ENCODE measurements at places on chromosomes 5 and 9.

DNA sequence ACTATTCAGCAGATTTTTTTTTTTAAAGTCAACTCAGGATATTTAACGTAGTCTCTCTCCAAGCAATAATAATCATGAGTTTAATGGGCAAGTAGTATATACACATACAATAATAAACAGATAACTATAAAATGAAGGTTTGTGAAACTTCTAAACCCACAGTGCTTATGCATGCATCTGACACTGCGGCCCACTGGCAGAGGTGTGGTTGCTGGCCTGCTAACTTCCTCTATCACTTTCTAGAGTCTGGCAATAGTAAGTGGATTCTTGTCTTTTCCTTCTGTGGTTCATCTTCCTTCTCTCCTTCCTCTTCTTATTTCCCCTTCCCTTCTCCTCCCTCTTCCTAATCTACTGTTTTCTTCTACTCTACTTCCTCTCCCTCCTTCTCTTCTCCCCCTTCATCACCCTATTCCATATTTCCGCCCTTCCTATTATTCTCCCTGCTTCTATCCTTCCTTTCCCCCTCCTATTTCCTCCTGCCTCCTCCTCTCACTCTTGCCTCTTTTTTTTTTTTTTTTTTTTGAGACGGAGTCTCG is 18.6 kb upstream of the AGXT2 start:
- DNase-seq: no peak

DNA sequence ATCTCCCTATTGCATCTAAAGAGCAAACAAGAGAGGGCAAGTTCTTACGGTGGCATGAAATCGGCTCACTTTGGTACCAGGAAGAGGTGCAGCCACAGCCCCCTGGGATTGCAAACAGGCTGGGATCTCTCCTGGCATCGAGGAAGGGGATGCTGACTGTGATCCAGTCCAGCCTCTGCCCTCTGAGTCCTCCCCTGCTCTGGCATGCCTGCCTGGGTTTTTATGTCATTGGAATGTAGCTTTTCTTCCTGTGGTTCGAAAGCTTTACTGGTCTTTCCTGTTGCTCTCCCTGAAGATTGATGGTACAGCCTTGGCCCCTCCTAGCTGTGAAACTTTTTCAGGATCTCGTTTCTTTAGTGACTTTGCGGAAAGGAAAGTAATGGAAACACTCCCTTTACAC is 6.6 kb downstream of the SLC46A2 start:
- DNase-seq: peak; percentile 60

- DNase-seq: no peak
Measured at GRCh38 chr9:121939643-121940042, 153.5 kb downstream of the TTLL11 start.

DNA sequence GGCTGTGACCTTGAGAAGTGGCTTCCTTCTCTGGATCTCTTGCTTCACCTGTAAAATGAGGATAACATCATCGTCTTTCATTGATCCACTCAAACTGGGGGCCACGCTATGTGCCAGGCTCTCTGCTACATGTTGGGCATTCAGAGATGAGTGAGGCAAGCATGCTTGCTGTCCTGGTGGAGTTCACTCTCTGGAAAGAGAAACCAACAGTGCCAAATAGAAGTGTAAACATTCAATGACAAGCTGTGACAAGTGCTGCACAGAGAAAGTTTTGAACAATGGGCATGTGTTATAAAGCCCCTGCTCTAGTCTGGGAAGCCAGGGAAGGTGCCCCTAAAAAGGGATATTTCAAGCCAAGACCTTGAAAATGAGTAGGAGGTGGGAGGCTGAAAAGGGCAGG is 50.9 kb upstream of the AFAP1L1 start:
- DNase-seq: no peak

- no peak for DNase-seq
Measured at GRCh38 chr9:128412120-128412790, 8.4 kb upstream of the CERCAM start.

DNA sequence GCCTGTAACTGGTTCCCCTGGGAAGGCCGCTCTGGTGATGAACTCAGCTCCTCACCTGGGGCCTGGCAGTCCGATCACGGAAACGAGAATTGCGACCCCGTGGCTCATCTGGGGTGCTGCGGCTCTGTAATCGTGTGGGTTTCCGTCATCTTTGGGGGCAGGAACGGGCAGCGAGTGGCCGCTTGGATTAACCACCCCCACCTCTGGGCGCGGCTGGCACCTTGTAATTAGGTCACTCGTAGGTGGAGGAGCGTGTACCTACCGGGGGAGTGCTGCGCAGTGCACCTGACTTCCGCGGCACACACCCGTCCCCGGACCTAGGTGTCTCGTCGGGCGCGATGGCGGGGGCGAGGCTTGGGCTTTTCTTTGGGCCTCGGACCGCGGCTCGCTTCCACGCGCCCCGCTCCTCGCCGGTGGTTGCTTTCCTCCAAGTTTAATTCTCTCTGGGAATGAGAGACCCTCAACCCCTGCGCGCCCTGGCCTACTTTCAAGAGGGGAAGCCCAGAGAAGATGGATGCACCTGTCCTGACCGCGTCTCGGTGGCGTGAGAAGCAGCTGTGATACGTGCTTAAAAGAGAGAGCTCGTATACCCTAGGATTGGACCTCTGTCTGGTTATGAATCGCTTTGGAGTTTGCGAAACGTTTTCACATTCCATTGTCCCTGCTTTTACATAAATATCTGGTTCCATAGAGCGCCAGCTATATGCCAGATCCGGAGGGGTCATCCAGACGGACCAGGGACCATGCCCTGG is 744 bp upstream of the PPP2CA start:
- no peak for DNase-seq
